ENCODE measurements at places on chromosomes 5 and 9.

DNA sequence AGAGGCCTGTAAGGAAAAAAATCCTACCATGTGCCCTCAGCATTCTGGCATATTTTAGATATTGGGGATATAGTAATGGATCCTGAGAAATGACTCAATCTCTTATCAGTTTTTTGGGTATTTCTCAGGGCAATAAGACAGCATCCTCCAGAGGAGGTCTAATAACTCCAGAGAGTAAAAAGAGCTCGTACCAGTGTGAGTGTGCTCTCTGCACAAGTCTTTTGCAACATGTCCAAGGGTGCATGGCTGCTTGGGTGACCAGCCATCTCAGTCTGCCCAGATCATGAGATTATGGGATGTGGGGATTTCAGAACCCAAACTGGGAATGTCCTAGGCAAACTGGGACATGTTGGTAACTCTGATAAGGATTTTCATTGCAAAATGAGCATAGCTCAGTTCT is 15.3 kb downstream of the ASPN start:
- no peak for DNase-seq

- DNase-seq: peak; percentile 10
Observed at GRCh38 chr5:145237843-145238242, 597.3 kb downstream of the PRELID2 start.

- no peak for DNase-seq
Observed at GRCh38 chr5:76445063-76445462, 42.0 kb downstream of the IQGAP2 start.

DNA sequence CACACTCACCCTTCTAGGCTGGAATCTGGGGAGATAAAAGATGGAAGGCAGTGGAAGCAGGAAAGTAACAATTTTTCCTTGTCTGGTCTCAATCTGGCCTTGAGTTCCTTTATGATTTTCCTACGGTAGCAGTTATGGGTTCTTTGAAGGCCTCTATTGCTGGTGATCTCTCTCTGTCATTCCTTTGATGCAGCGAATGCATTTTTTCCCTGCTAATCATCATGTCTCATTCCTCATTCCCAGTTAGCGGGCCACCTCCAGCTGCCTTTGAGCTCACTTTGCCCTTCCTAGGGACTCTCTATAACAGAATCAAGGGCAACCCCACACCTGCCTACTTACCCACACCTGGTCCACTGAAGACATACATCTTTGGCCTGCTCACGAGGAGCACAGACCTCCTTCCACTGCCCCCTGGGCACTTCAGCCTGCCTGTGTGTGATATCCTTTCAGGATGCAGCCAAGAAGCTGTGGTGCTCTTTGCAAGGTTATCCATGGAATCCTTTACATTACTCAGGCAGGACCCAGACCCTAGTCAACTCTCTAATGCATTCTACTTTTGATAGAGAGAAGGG is 191.7 kb downstream of the DRD1 start:
- no peak for DNase-seq

DNA sequence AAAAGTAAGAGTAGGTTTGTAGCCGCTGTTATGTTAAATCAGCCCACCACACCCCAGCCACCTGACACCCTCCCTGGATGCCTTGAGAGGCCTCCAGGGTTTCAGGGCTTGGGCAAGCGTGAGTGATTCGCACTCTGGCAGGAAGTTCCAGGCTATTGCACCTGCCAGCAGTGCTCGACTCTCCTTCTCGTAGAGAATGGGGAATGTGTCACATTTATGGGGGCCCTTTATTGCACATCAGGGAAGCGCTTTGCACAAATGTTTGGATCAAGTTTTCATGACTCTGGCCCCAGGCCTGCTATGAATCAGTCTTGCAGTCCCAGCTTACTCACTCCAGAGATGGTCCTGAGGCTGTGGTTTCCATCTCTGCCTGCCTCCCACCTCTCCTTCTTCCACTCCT is 66.1 kb upstream of the ADRA1B start:
- DNase-seq: no peak

DNA sequence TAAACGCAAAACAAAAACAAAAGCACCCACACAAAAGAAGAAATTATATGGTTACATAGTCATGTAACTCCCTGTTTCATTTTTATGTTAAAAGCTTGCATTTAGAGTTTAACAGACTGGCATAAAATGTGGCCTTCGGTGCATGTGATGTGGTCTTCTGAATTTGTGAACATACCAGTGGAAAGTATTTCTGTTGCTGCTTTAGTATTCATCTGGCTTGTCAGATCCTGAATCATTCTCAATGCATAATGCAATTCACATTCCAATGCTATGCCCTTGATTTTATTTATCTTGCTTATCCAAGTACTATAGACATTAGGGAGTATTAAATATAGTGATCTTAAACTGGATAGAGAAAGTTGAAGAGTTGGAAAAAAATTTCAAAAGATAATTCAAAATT is 740.2 kb upstream of the ZNF608 start:
- no peak for DNase-seq

- DNase-seq: no peak
Observed at GRCh38 chr9:94644543-94644942, 5.2 kb upstream of the FBP1 start.

- DNase-seq: no peak
Observed at GRCh38 chr9:33880211-33881089, 63.5 kb downstream of the UBE2R2 start.

- no peak for DNase-seq
Observed at GRCh38 chr9:128911529-128912035, 9.2 kb upstream of the PHYHD1 start.

- no peak for DNase-seq
Observed at GRCh38 chr5:141010047-141010793, 41.0 kb upstream of the PCDHB1 start.

- no peak for DNase-seq
Observed at GRCh38 chr5:113387844-113388243, 46.9 kb downstream of the TSSK1B start.

GRCh38 chr5:123433596-123433995 is 10.4 kb upstream of the CEP120 start:
- DNase-seq: no peak

- DNase-seq: peak; percentile 84
Observed at GRCh38 chr5:134446938-134447337, 35.3 kb upstream of the CDKN2AIPNL start.

- DNase-seq: no peak
Observed at GRCh38 chr5:129246088-129246487, 151.5 kb downstream of the ISOC1 start.

GRCh38 chr5:141732417-141732816 is 50.4 kb upstream of the ARAP3 start:
- DNase-seq: no peak

DNA sequence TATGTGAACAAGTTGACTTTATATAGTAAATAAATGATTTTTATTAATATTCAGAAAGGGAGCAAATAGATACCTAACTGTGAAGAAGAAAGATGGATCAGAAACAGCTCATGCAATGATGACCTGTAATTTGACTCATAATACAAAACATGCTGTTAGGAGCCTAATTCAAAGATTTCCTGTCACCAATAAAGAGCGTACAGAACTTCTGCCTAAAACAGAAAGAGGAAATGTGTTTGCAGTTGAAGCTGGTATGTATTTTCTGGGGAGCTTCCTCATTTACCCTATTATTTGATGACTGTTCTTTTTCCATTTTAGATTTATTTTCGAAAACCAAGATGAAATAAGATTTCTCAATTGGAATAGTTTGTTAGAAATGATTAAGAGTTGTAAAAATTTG is 11.4 kb downstream of the YTHDC2 start:
- DNase-seq: peak; percentile 63

DNA sequence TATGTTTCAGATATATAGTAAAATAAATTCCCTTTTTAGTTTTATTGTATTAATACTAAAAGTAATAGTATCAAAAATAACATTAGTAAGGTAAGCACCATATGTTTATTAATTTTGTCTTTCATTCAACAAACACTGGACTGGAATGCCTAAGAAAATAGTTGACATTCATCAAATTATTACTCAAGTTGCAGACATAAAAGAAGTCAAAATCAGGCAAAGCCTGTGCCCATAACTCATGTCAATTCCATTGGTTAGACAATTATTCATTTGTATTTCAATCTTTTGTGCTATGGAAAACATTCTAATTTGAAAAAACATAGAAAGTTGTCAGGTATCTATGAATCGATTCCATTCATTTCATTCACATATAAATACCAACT is 158.9 kb downstream of the CEMIP2 start:
- no peak for DNase-seq

Data from B cell (primary cell).